ENCODE measurements at places on chromosomes 1 and 21. TPM values are rescaled to one million over a fixed set of nuclear protein-coding genes. Genes with fewer than 3 reads are reported as not detected.

DNA sequence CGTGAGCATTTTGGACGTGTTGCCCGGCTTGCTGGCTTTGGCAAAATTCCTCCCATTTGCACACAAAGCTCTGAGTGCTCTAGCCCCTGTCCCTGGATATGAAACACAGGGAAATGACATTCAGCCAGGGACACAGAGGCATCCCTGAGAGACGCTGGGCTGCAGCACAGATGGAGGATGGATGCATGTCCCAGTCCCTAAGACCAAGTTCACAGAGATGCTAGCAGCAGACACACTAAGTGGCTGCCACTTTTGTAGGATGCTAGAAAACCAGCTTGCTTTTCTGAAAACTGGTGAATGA, 12.5 kb downstream of the ACTRT2 start:
- H3K4me1 ChIP-seq = no peaks in the 10 kb centered on the region
- H3K36me3 ChIP-seq = no peaks in the 10 kb centered on the region
- no peaks in the 10 kb centered on the region for H3K27me3 ChIP-seq
- H3K27ac ChIP-seq = no peak overlapping the region
- no peak for DNase-seq
- no peak overlapping the region for H3K4me3 ChIP-seq

GRCh38 chr1:44881011-44881632, 38.1 kb upstream of the PTCH2 start:
- H3K27ac ChIP-seq = no peak overlapping the region
- DNase-seq = no peak
- no peaks in the 10 kb centered on the region for H3K4me1 ChIP-seq

SYDE2 gene
- total RNA-seq = 6.6 TPM

DNA sequence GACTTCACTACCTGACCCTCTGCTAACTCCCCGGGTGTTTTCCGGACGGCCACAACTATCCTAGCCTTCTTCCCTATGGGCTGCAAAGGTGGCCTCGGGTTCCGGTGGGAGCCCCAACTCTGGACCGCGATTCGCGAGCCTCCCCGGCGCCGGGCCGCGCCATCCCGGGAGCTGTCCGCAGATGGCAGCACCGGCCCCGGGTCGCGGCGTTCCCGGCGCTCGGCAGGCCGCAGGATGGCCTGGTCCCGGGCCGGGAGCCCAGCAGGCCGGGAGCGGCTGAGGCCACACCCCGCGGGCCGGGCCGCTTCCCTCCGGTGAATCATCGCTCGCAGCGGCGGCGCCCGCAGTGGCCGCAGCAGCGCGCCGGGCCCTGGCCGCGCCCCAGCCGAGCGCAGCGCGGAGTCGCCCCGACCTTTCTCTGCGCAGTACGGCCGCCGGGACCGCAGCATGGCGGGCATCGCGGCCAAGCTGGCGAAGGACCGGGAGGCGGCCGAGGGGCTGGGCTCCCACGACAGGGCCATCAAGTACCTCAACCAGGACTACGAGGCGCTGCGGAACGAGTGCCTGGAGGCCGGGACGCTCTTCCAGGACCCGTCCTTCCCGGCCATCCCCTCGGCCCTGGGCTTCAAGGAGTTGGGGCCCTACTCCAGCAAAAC, at the start of gene CAPN2:
Gene CAPN2, plus strand, starts transcription at position 346 of the 656 bp plus-strand sequence. Its CDS starts 102 bp downstream, at position 448.
- no peaks in the 10 kb centered on the region for H3K36me3 ChIP-seq
- H3K4me1 ChIP-seq = peaks cover 6% of the 10 kb centered on the region
- DNase-seq = peak; percentile 94
- peak within 1 kb of the TSS; percentile 81 for H3K4me3 ChIP-seq
- no peaks in the 10 kb centered on the region for H3K27me3 ChIP-seq

DNA sequence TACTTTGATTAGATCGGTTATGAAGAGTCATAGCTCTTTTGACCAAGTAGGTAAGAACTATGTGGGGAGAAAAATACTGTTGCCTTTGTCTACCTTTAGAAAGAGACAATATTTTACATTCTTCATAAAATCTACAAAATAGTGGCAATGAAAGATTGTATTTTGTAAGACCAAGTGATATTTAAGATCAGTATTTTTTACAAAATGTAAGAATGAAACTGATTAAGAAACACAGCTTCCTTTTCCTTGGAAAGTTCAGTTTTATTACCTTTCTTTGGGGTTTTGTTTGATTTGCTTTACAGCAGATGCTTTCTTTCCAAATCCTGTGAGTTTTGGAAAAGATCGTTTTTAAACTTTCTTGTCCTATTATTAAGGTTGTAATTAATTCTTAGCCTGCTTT, 69.8 kb downstream of the SLC35A3 start:
- H3K36me3 ChIP-seq = no peaks in the 10 kb centered on the region
- H3K4me1 ChIP-seq = no peaks in the 10 kb centered on the region
- H3K27ac ChIP-seq = peak overlapping the region; percentile 98
- DNase-seq = no peak

ALG14 gene
- total RNA-seq = 5.6 TPM

IVL gene
- not detected for total RNA-seq

KLF17 gene
- not detected for total RNA-seq

GRCh38 chr1:161351482-161351881, 16.2 kb downstream of the CFAP126 start:
- no peaks in the 10 kb centered on the region for H3K36me3 ChIP-seq
- no peak overlapping the region for H3K27ac ChIP-seq
- no peak overlapping the region for H3K4me3 ChIP-seq
- no peaks in the 10 kb centered on the region for H3K27me3 ChIP-seq
- H3K4me1 ChIP-seq = no peaks in the 10 kb centered on the region
- no peak for DNase-seq

- no peak overlapping the region for H3K27ac ChIP-seq
- no peaks in the 10 kb centered on the region for H3K4me1 ChIP-seq
- DNase-seq = no peak
- no peaks in the 10 kb centered on the region for H3K27me3 ChIP-seq
These were observed 6.0 kb downstream of the EDARADD start for GRCh38 chr1:236400061-236400603.

DNA sequence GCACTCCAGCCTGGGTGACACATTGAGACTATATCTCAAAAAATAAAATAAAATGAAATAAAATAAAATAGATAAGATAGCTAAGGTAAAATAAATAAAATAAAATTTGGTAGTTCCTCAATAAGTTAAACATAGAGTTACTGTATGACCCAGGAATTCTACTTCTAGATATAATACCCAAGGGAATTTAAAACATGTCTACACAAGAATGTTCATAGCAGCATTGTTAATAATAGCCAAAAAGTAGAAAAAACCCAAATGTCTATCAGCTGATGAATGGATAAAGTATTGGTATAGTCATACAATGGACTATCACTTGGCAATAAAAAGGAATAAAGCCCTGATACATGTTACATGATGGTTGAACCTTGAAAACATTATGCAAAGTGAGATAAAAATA, 47.8 kb downstream of the CEP350 start:
- H3K27me3 ChIP-seq = no peaks in the 10 kb centered on the region
- no peak overlapping the region for H3K27ac ChIP-seq
- H3K4me3 ChIP-seq = no peak overlapping the region
- DNase-seq = no peak
- H3K4me1 ChIP-seq = peaks cover 5% of the 10 kb centered on the region

DNA sequence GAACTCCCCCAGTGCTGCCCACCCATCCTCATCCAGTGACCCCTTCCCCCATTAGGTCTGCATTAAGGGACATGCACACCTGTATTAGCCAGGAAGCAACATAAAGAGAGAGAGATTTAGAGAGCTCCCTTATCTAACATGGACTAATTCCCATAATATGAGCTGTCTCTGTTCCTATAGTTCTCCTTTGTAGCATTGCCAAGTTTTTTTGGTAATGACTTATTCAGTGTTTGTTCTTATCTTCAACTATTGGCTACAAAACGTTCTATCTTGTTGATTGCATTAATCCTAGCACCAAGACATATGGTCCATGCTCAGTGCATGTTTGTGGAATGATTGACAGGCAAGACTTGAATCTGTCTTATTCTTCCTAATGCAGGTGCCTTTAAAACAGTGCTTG, 264.0 kb downstream of the ADGRL2 start:
- no peaks in the 10 kb centered on the region for H3K36me3 ChIP-seq
- no peaks in the 10 kb centered on the region for H3K27me3 ChIP-seq
- H3K4me3 ChIP-seq = no peak overlapping the region
- DNase-seq = no peak

AGT gene
- total RNA-seq = 9.4 TPM

DNA sequence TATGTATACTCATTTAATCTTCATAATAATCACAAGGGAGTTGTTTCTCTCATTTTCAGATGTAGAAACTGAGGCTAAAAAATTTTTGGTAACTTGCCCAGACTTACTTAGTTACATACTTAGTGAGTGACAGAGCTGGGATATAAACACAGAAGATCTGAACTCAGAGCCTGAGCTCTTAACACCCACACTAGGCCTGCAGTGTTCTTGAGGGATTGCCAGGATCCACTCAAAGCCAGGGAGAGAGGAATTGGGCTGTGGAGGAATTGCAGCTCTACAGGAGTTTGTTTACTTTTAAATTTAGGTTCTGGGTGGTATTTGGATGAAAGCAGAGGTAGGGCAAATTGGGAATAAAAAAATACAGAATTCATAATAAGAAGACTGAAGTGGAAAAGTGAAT, 515.1 kb upstream of the PLXNA2 start:
- no peaks in the 10 kb centered on the region for H3K36me3 ChIP-seq
- no peaks in the 10 kb centered on the region for H3K27me3 ChIP-seq
- no peak overlapping the region for H3K4me3 ChIP-seq
- no peaks in the 10 kb centered on the region for H3K4me1 ChIP-seq
- no peak overlapping the region for H3K27ac ChIP-seq

DNA sequence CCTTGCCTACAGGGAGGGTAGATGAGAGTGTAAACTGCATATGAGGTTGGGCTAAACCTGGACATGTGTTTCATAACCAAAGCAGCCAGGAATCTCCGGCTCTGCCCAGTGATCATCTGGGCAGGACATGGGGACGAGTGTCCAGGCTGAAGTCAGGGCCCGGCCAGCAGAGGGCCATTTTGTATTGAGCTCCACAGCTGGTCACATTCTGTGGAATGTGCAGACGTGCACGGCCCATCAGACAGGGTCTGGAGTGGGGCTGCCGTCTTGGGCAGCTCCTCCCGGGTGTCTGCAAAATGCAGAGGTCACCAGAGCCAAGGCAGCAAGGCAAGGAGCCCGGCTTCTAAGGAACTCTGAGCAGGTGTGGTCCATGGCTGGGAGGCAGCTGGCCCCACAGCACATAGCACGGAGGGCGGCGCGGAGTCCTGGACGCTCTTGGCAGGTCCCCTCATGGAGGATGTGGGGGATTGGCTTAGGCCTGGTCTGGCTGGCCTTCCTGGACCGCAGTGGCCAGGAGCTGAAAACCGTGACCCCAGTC, 6.2 kb downstream of the LRRC3 start:
- no peaks in the 10 kb centered on the region for H3K27me3 ChIP-seq
- H3K4me3 ChIP-seq = no peak overlapping the region
- H3K36me3 ChIP-seq = no peaks in the 10 kb centered on the region
- H3K27ac ChIP-seq = no peak overlapping the region
- H3K4me1 ChIP-seq = no peaks in the 10 kb centered on the region
- DNase-seq = peak; percentile 62

DNA sequence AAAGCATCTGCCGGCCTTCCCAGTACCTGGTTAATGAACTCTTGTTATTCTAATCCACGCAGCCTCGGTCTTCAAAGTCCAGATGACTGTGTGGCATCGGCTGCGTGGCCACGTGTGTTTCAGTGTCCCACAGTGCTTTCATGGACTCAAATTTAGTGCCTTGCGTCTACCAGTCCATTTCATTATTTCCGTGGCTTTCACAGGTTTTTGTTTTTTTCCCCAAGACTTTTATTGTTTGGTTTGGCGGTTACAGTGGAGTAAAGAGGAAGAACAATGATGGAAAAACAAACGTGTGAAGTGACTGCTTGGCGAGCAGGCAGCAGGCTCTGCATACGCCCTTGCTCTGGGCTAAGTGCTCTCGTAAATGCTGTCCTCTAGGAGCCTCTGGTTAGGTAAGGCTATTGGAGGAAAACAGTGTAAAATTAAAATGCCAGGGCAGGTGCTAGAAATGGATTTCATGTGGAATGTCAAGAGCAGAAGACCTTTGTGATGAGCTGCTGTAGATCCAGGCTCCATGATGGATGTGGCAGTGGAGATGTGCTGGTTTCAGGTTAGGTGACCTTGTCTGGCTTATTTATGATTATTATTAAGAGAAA, 536.3 kb downstream of the KIF26B start:
- H3K27me3 ChIP-seq = no peaks in the 10 kb centered on the region
- no peaks in the 10 kb centered on the region for H3K4me1 ChIP-seq
- H3K4me3 ChIP-seq = no peak overlapping the region
- H3K27ac ChIP-seq = no peak overlapping the region

MDM4 gene
- total RNA-seq = 37.8 TPM

- no peaks in the 10 kb centered on the region for H3K36me3 ChIP-seq
- DNase-seq = peak; percentile 39
- no peaks in the 10 kb centered on the region for H3K27me3 ChIP-seq
- no peak overlapping the region for H3K4me3 ChIP-seq
- peaks cover 70% of the 10 kb centered on the region for H3K4me1 ChIP-seq
These were observed 115.1 kb upstream of the JUN start for GRCh38 chr1:58898739-58899586.

FCRL1 gene
- not detected for total RNA-seq

All from pancreas (tissue), 10 donors.